T-helper 2 cell treated with Interferon-gamma antibody and Interleukin-4, amounts not matched to agents 100 ng/mL and 5 ng/mL, for 36 hours (primary cell): ENCODE measurements at places on chromosomes 5 and 9. TPM values are rescaled to one million over a fixed set of nuclear protein-coding genes. Genes with fewer than 3 reads are reported as not detected.

SEMA4D gene
- 458 TPM in 2 replicates for total RNA-seq

COL27A1 gene
- 0.50 and 0.82 TPM in 2 replicates for total RNA-seq

BHMT gene
- total RNA-seq, result not detected in 2 replicates

CCDC171 gene
- total RNA-seq, result 0.98 and 1.5 TPM in 2 replicates

PRLR gene
- not detected in 2 replicates for total RNA-seq

TAS2R1 gene
- total RNA-seq, result not detected in 2 replicates

HINT2 gene
- total RNA-seq, result 55.0 and 55.7 TPM in 2 replicates
